Activated CD8-positive, alpha-beta memory T cell treated with anti-CD3 and anti-CD28 coated beads for 1 hour (primary cell): ENCODE measurements at places on chromosomes 3 and 15.
A peak's percentile ranks its signal among the peaks of the same experiment; 100 is the strongest.

GRCh38 chr3:156264771-156265170 lies 144.4 kb downstream of the KCNAB1 start:
- DNase-seq, result no peak

DNA sequence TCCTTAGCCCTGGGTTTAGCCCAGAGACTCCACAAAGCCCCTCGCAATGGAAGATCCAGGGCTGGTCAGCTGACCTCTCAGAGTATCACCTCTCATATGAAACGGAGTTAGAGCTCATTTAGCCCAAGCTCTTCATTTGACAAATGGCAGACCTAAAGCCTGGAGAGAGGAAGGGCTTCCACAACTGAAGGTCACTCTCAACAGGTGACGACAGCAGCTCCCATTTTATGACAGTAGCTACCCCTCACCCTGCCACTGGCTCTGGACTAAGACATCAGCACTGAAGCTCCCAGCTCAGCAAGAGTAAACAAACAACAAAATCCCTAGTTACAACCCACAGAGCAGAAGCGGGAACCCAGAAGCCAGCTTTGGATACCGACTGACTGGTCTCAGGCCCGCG lies 33.7 kb downstream of the TLE3 start:
- DNase-seq, result no peak

GRCh38 chr3:142889212-142890014 lies 530 bp upstream of the PCOLCE2 start:
- DNase-seq, result no peak

GRCh38 chr3:194532591-194532990 lies 45.8 kb upstream of the ATP13A3 start:
- DNase-seq, result no peak

DNA sequence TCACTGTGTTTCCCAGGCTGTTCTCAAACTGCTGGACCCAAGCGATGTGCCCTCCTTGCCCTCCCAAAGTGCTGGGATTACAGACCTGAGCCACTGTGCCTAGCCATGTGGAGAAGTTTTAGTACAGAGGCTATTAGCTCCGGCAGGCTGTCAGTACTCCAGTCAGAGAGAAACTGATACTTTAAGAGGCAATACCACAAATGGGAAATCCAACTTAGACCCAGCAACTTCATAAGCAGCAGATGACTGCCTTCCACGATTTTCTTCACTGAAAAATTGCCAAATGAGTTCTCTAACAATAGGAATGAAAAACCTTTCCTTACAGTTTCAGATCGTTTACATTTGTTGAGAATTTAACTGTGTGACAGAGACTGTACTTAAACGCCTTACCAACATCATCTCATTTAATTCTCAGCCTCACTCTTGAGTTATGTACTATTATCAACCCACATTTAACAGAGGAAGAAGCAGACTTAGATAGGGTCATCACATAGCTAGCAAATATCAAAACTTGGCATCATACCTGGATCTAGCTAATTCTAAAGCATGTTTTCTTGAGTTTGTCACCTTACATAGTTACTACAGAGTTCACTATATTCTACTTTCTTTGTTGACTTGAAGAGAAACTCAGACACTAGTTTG lies 127.4 kb downstream of the TCF12 start:
- no peak for DNase-seq

- no peak for DNase-seq
Observed at GRCh38 chr15:98651036-98651481, 2.7 kb downstream of the IGF1R start.

DNA sequence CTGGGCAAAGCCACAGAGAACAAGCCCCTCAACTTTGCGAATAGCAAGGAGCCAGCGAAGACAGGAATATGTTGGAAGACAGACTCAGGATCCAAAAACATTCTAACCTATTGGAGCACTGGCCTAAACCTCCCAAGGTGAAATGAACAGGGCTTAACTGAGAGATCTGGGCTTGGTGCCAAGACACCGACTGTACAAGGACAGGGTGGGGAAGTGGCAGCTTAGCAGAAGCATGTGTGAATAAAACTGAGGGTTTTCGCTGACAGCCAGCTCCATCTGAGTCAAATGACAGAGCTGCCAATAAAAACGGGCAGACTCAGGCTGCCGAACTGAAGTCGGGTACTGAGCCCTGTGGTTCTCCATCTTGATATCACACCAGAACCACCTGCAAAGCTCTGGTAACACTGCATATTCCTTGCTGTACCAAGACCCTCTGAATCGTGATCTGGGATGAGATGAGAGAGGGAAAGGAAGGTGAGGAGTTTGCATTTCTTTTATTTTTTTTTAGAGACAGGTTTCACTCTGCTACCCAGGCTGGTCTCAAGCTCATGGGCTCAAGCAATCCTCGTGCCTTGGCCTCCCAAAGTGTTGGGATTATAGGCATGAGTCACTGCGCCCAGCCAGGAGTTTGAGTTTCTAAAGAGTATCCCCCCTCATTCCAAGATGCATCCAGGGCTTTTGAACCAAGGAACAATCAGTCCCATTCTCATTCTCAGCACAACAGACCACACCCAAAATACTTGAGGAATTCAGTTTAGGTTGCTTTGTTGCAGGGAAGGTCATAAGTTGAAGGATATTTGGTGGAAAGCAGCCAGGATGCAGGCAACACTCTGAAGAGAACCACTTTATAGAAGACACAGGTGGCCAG lies 6.0 kb upstream of the PLCB2 start:
- no peak for DNase-seq

- DNase-seq, result no peak
Observed at GRCh38 chr3:128398586-128398985, 68.1 kb downstream of the DNAJB8 start.

GRCh38 chr3:17539436-17539835 lies 203.0 kb downstream of the TBC1D5 start:
- no peak for DNase-seq

GRCh38 chr3:190326930-190327329 lies 4.7 kb upstream of the CLDN1 start:
- no peak for DNase-seq

DNA sequence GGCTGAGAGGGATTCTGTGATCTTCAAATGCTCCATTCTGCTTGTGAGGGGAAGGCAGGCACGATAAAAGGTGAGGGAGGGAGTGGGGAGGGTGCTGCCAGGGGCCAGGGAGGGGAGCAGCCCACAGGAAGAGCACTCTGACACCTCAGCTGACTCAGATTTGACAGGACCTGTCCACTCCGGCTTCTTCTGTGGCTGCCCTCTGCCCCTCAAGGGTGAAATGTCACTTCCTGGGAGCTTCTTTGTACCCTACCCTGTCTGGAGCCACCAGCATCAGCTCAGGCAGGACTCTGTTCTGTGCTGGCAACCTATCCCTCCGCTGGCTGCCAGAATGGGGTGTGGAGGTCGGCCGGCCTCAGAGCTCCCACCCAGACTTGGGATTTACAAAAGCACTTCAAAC lies 114.0 kb upstream of the HACD2 start:
- DNase-seq, result no peak

DNA sequence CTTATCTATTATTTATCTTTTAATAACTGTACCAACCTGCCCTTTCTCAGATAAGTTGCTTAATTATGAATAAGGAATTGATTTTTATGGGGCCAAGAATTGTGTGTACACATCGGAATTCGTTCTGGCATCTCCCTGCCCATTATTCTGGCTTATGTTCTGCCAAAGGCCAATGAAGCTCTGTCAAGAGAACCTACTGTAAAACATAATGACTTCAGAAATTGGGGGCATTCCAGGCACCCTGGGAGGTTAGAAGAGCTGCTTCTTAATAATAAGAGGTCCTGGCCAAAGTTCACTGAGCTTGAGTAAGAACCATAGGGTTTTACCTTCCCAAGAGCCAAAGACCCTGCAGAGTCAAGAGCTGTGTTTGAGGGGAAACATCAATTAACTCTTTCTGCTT lies 261.7 kb downstream of the SLC9A9 start:
- no peak for DNase-seq

- no peak for DNase-seq
Observed at GRCh38 chr3:192869131-192870031, 48.3 kb downstream of the MB21D2 start.

DNA sequence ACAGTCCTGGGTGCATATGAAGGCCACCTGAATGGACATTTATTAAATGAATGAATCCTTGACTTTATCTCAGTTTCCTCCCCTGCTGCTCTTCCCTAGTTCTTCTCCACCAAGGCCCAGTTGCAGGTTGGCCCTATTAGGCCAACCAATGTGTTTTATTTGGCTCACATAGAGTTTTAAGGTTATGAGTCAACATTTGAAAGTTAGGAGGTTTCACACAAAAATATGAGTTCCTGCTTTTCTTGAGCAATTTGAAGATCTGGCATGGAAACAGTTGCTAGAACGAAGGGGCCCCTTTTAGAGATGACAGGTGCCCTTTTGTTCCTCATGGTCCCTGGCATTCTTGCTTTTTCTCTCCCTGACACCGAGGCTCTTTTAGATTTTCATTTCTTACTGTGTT lies 83.0 kb upstream of the PDZRN3 start:
- DNase-seq, result no peak

DNA sequence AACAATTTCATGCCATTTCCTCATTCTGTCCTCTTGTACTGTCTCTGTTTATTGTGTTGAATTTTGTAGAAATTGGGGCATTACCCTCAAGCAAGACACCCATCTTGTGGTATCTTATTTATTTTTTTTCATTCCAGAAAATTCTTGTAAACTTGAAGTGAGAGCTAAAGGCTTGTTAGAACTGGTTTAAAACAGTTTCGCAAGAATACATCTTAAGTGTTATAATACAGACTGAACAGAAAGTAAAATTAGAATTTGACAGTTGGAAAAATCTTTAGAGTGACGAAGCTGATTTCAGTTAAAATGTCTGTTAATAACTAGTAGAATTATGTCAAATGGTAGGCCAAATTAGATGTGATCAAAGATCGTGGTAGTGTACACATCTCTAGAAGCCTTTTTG lies 26.9 kb downstream of the RNF13 start:
- no peak for DNase-seq

GRCh38 chr3:18402239-18402799 lies 22.8 kb downstream of the SATB1 start:
- no peak for DNase-seq

DNA sequence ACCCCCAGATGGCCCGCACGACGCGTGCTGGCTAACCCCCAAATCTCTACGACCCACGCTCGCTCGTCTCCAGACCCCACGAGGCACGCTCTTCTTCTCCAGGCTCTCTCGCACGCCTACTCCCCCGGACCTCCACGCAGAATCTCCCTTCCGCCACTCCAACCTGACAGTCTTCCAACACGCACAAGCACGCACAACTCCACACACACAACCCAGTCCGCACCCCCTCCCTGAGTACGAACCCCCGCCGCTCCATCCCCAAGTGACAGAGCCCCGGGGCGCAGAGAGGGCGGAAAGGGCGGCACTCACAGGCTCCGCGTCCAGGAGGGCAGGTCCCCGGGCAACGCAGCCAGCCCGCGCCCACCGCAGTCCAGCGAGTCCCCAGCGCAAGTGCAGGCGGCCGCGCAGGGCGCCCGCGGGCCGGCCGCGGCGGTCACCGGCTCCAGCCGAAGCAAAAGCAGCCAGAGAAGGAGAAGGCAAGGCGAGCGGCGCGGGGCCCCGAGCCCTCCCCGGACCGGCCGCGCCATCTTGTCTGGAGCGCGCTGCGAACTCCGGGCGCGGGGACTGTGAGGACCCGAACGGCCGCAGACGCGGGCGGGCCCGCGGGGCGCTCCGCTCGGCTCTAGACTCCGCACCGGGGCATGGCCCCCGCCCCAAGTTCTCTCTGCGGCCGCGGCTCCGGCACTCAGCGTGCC lies 794 bp downstream of the LRIG1 start:
- DNase-seq, result no peak

DNA sequence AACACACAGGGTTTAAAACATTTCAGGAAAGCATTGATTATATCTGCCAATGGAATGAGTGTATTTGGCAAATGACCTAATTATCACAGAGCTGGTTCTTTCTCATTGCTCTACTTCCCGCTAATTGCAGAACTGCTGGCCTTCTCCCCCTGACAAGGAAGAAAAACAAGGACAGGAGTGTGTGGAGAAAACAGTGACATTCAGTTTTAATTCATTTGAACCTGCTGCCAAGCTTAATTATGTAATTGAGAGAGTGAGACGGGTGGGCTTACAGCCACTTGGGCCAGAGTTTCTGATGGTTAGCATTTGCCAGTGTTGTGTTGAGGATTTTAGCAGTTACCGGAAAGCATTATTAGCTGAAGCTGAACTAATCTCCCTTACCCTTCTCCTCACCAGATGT lies 301.4 kb downstream of the RBMS3 start:
- no peak for DNase-seq

GRCh38 chr15:95812491-95812890 lies 518.0 kb upstream of the NR2F2 start:
- no peak for DNase-seq

DNA sequence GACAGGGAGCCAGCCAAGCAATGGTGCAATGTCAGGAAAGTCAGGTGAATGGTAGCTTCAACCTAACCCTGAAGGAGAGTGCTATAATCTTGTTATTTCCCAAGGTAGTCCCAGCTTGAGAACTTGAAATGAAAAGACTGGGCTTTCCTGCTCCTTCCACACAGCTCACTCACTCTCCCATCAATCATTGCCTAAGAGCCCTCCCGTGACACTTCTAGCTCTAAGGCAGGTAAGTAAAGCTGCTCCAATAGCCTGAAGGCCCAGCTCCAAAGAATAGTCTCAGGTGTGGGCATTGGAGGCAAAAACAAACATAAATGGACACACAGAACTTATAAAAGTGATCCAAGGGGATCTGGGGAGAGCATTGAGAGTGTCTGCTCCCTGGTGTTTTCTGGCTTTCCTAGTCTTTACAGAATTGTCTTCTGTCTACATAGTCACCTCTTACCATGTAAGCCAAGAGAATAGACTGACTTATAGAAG lies 63.1 kb upstream of the TBC1D5 start:
- DNase-seq, result no peak

DNA sequence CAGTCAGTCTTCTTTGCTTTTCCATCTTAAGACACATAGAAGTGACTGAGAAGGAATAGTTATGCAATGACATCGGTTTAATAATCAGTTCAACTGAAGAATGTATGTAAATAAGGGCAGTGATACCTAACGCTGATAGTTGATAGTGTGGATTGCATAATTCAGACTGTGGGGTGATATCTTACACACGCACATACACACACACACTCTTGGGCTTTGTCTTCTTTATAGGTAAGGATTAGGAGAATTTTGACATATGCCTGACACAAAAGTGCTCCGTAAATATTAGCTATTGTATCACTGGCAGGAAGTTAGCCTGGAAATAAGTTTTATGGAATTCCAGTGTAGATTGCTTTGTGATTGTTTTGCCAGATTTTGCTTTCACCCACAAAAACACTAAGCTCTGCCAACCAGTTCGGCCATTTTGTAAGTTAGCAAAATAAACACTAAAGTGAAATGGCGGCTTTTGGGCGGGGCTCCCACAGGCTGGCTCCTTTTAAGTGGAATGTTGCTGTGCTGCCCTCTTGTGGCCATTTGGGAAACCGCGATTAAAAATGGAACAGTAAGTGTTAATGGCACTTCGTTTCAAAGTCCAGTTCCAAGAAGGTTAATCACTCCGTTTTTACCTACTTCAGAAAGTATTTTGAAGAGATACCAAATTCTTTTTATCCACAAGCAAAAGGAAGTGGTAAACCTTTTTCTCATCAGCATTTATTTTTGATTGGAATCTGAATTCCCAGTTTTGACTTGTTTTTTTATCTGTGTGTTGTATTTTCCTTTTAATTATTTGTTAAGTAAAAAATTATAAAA lies 17.7 kb downstream of the CHD2 start:
- DNase-seq, result peak; percentile 82

- no peak for DNase-seq
Observed at GRCh38 chr3:32816439-32817256, 1.1 kb upstream of the TRIM71 start.

- no peak for DNase-seq
Observed at GRCh38 chr15:52677593-52678467, 1.4 kb downstream of the ATOSA start.
